ENCODE measurements at places on chromosomes 3 and 15.

DNA sequence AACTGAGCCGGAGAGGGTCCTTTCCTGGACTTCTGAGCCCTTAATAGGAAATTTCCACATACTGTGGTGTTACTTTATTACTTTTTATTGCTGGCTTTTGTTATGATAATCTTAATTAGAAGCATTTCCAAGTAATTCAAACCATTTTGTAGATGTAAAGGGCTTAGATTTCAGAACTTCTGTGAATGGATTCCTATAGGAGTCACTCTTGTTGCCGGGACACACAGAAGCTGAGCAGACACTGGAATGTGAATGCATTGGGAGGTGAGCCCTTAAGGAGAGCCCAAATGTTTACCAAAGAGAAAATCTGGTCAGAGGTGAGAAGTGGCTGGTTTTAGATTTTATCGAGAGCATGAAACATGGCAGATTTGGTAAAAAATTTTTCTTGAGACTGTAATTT is 87.4 kb downstream of the FNDC3B start:
- DNase-seq = no peak

GRCh38 chr3:59749291-59749690 is 699.5 kb upstream of the CFAP20DC start:
- no peak for DNase-seq

GRCh38 chr3:195542316-195542697 is 818 bp downstream of the PPP1R2 start:
- no peak for DNase-seq

- no peak for DNase-seq
Observed at GRCh38 chr3:9279966-9280365, 30.5 kb upstream of the SRGAP3 start.

GRCh38 chr3:156750191-156750873 is 75.8 kb upstream of the LEKR1 start:
- no peak for DNase-seq

DNA sequence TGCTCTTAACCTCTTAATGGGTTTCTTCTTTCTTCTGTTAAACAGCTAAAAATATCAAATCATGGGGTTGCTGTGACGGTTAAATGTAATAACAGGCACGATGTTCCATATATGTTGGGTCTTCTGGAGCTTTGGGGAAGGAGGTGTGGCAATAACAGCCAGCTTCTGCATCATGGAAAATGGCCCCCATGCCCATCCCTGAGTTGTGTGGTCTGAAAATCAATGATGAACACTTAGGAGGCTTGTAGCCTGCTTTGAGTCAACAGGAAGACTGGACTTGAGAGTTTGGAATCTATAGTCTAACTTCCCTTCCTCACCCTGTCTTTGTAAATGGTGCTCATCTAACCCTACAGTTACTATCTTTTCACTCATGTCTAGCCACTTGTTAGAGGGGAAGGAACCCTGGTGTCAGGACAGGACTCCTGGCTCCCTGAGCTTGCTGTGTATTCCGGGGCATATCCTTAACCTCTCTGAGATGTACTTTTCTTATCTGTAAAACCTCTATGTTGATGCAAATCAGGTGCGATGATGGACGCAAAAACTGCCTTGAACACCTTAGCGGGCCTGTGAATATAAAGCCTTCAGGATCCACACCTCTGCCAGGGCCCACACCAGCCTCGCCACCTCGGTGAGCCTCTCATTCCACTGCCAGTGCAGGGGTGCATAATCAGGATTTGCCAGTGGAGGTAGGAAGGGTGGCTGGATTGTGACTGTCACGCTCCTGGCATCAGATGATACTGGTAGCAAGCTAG is 27.5 kb downstream of the SMAD3 start:
- DNase-seq = no peak

DNA sequence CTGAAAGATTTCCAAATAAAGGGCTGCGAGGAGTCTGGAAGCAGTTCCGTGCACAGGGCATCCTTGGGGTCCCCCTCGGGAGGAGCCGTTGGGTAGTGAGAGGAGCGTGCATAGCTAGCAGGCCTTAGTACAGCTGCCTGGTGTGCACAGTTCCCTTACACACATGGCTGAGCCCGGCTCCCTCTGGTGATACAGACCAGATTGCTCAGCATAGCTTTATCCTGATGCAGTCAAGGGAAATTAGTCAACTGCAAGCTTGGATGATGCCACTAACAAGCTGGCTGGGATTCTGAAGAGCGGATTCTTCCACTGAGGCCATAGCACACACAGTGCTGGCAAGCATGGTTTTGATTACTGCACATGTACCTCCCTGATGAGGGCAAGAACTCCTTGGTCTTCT is 349.4 kb downstream of the LRTM1 start:
- no peak for DNase-seq

- DNase-seq = no peak
Observed at GRCh38 chr15:78922527-78922926, 22.3 kb downstream of the CTSH start.

- no peak for DNase-seq
Observed at GRCh38 chr3:28590216-28590615, 241.6 kb upstream of the AZI2 start.

DNA sequence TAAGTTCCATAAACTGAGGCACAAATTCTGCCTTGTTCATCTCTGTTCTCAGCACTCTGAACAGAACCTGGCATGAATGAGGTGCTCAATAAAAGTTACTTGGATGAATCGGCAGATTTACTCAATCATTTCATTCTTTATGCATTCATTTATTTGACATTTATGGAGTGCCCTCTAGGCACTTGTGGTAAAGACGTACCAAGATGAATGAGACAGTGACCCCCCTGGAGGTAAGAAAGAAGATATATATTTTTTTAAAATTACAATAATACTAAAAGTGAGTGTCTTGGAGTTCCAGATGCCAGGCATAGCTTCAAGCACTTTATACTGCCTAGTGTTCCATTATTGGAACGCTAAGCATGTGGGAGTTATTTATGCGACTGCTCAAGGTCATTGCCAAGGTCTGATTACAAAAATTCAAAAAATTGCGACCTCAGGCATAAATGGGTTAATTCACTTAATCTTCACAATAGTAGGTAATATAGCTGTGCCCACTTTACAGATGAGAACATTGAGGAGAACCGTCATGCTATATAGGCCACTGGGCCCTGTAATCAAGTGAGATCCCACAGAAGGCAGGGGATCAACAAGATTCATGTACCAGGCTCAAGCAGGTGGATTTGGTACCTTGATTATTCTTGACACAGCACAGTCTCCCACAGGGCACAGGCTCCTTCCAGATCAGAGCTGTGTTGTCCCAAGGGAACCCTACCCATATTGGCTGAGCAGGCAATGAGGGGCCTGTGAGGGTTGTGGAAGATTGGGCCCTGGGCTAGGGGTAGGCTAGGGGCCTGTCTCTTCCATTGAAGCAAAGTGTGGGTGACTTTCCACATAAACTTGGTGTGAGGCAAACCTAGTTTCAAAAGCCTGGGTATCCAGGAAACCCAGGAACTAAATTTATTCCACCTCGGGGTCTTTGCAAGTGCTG is 10.7 kb downstream of the XIRP1 start:
- no peak for DNase-seq

GRCh38 chr3:69819282-69819681 is 80.0 kb downstream of the MITF start:
- no peak for DNase-seq

DNA sequence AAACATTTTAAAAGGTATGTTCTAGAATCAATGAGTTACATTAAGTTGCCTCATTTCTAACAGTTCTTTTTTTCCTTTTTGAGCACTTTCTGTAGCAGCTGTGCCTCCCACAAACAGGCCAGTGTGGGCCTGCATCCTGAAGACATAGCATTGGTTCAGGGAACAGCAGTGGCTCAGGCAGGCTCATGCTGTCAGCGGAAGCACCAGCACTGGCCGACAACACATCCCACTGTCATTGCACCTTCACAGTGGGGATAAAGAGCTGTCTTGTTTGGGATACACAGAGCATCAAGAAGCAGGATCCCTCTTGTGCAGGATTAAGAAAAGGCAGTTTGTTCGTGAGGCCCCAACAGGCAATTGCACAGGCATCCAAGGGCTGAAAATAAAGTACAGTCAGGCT is 123.3 kb downstream of the MOBP start:
- DNase-seq = no peak

GRCh38 chr3:18556001-18556408 is 130.9 kb upstream of the SATB1 start:
- DNase-seq = no peak

- no peak for DNase-seq
Observed at GRCh38 chr3:151228666-151229040, 25.6 kb upstream of the GPR171 start.

- no peak for DNase-seq
Observed at GRCh38 chr15:57973534-57973933, 92.0 kb downstream of the ALDH1A2 start.

- no peak for DNase-seq
Observed at GRCh38 chr3:197749315-197749600, 425 bp upstream of the FYTTD1 start.

DNA sequence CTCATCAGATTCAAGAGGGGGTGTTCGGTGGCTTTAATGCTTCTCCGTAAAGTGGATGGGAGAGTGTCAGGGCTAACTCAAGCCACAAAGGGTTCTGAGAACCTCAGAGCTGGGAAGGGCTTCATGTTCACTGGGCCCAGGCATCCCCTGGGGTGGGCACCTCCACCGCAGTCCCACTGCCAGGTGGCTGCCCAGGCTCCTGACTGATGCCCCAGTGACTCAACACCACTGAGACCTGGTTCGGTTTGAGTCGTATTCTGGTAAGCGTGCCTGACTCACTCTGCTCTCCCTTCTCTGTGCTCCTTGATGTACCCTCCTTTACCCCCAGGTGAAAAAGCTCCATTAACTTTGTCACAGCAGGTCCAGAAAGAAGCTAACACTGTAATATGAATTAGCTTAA is 304.6 kb downstream of the RPLP1 start:
- no peak for DNase-seq

DNA sequence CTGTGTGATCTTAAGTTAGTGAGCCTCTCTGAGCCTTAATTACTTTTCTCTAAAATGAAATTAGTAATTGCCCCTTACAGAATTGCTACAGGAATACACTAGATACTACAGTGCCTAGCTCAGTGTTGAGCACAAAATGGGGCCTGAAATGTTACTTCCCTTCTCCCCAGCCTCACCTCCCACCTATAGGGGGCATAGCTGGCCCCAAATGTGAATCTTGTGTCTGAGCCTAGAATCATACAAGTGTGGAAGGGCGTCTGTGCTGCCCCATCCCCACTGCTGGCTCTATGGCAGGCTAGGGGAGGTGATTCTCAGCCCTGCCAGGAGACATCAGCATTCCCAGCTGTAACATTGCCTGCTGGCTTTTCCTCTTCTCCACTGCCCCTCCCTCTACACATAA is 42.7 kb downstream of the IFT122 start:
- no peak for DNase-seq

- DNase-seq = no peak
Observed at GRCh38 chr3:131458653-131459052, 44.1 kb downstream of the MRPL3 start.

DNA sequence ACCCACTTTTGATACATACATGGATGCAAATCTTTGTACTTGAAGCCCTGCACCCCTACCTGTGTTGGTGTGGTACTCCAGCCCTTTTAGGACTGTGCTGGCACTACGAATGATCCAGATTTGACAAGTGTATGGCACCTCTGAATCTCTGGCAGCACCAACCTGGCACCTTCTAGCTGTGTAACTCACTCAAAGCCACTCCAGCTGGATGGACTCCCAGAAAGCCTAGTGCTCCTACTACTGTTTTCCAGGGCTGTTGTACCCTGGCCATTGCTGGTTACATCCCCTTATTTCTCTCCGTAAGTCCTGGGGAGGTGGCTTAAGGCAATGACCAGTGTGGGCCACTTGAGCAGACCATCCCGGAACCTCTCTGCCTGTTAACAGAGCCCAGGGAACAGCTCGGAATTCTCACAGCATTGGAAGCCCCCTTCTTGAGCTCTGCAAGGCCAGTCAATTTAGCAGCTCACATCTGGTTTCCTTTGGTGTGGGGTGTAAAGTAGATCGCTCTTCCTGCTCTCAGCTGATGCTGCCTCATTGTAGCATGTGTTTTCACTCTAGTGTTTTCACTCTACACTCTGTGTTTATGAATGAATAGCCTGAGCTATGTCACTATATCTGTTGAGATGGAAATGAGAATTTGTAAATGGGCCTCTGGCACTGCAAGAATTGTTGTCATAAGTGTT is 12.2 kb downstream of the CALML4 start:
- no peak for DNase-seq

All from NCI-H1436 treated with DMSO at 0.1 percent for 48 hours (cell line).